Fibroblast of skin of right biceps (primary cell): ENCODE measurements at places on chromosomes 2 and 18.

GRCh38 chr2:197259470-197259999 is 51.0 kb downstream of the ANKRD44 start:
- DNase-seq, result no peak

- DNase-seq, result no peak
Measured at GRCh38 chr2:20615068-20615465, 35.8 kb downstream of the HS1BP3 start.

- DNase-seq, result peak; percentile 35
Measured at GRCh38 chr2:237873421-237873831, 14.0 kb downstream of the RAMP1 start.

GRCh38 chr2:127293748-127294562 is at the start of gene ERCC3:
ERCC3 (minus strand) TSS chr2:127294144; CDS start chr2:127294081, 63 bp downstream.
- peak; percentile 86 for DNase-seq

GRCh38 chr2:163675388-163675787 is 60.4 kb downstream of the FIGN start:
- no peak for DNase-seq

DNA sequence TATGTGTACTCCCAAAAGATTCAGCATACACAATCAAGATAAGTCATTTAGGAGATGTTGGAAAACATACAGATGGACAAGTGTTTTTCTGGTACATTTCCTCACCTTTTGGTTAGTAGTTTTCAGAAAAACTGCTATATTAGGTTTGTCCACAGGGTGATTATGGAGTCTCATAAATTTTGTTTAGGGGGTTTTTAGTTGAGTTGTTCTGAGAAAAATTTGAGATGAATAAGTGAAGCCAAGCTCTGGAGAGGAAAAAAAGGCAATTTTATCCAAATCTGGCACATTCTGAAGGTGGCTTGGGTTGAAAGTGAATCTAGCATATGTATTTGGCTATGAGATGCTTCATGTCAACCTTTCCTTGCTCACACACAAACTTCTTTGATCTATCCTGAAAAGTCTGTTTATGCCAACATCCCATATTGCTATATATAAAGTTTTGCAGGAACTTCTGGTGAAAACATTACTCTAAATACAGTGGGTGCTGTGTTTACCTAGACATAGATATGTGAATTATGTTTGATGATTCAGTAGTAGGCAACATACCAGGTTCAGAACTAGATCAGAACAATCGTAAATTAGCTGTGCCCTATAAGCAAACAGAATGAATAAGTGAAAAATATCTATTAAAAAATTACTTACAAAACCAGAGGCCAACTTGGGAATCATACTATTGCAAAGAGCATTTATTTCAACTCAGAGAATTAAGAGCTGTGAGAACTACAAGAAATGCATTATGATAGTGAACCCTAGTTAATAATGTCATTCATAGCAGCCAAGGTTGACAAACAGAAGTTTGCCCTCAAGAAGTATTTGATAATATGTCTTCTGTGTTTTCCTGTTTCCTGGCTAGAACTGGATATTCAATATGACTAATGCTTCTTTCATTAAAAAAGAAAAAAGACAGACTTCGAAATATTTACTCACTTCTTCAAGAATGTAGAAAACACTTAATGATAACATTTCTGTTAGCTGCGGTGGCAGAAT is 552.0 kb downstream of the IRS1 start:
- DNase-seq, result peak; percentile 28
